Activated T-cell treated with anti-CD3 and anti-CD28 coated beads, Interleukin-2, amount 50 U/mL, for 72 hours (primary cell): ENCODE measurements at places on chromosomes 11 and 22. TPM values are rescaled to one million over a fixed set of nuclear protein-coding genes. Genes with fewer than 3 reads are reported as not detected.
A peak's percentile ranks its signal among the peaks of the same experiment; 100 is the strongest.

GRCh38 chr11:5317292-5317691, 6.8 kb downstream of the OR51B2 start:
- DNase-seq, result no peak

The LMNTD2 gene
- total RNA-seq, result 3.1 TPM

- no peak for DNase-seq
Measured at GRCh38 chr22:19803736-19804267, 43.2 kb downstream of the TBX1 start.

- DNase-seq, result no peak
Measured at GRCh38 chr11:111091321-111091938, 154.1 kb upstream of the POU2AF2 start.

GRCh38 chr11:78427615-78428265, 10.1 kb upstream of the GAB2 start:
- DNase-seq, result no peak

- peak; percentile 69 for DNase-seq
Measured at GRCh38 chr22:44080936-44081861, 57.1 kb downstream of the PARVB start.

The EXPH5 gene
- total RNA-seq, result 4.3 TPM

The CASP5 gene
- not detected for total RNA-seq

DNA sequence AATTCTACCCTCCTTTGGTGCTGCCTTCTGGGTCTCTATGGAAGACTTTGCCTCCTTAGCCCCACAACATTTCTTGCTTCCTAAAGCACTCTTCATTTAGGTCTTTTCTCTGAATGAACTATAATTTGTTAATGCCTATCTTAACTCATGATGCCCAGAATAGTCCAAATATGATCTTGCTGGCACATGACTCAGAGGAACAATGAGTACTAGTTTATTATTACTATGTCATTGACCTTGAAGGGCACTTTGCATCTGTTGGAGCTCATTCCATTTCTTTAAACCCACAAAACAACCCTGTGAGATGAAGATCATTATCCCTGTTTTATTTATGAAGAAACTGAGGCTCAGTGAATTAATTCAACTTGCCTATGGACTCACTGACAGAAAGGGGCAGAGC, 320.2 kb upstream of the PLET1 start:
- DNase-seq, result no peak

- DNase-seq, result no peak
Measured at GRCh38 chr11:47516155-47516554, 36.8 kb downstream of the CELF1 start.

- DNase-seq, result no peak
Measured at GRCh38 chr11:127133061-127133460, 132.5 kb upstream of the KIRREL3 start.

The RRM1 gene
- total RNA-seq, result 189 TPM

DNA sequence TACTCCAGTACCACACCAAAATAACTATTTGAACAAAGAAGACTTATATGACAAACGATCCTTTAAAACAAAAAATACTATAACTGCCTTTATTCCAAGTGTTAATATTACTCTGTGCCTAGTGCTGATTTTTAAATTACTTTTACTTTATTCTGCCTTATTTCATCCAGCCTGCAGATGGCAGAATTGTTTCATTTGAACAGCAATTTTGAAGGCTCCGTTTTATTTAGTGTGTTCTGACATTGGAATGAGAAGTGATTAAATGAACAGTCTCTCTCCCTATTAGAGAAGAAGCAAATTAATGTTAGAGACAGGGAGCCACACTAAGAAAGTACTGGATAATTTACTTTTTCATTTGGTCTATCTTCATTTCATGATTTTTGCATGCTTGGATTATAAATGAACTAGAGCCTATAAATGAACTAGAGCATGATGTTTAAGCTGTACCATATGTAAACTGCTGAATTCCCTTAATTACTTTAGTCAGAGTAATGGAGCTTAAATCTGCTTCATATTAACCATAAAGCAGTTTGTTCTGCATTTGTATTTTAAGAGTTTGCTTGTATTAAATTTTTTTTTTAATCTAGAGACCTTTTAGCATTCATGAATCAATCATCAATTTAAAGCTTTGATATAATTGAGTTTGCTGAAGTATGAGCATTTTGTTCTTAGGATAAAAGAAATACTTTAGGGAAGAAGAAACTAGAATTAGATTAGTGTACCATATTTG, 9.8 kb downstream of the PDHX start:
- DNase-seq, result no peak

DNA sequence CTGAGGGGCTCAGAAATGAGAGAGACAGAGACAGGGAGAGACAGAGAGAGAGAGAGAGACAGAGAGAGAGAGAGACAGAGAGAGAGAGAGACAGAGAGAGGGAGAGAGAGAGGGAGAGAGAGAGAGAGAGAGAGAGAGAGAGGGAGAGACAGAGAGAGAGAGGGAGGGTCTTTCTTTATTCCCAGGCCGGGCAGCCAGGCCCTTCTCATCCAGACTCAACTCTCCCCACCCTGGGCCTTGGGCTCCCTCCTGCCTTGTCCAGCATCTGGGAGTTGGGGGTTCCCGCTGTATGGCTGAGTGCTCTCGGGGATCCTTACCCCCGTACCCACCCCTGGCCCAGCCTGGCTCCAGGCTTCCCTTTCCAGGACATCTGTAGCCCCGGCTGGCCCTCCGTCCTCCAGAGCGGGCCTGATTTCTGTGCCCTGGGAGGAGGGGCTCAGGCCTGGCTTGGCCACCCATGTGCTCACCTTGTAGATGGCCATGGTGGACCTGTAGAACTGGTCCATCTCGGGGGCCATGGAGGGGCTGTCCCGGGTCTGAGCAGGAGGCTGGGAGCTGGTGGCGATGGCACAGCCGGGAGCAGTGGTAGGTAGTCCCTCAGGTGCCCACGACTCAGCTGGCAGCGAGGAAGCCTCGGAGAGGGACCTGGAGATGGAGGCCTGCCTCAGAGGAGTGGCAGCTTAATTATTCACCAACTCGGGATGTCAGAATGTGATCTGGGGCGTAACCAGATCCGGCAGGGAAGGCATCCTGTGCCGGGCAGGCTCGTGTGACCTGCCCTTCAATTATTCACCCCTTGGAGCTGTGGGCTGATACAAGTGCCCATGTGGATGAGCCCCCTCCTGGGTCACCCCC, at the start of gene BAIAP2L2:
BAIAP2L2 (minus strand) TSS at position 677 of the 855 bp plus-strand sequence; CDS start at position 518, 159 bp downstream.
- no peak for DNase-seq

DNA sequence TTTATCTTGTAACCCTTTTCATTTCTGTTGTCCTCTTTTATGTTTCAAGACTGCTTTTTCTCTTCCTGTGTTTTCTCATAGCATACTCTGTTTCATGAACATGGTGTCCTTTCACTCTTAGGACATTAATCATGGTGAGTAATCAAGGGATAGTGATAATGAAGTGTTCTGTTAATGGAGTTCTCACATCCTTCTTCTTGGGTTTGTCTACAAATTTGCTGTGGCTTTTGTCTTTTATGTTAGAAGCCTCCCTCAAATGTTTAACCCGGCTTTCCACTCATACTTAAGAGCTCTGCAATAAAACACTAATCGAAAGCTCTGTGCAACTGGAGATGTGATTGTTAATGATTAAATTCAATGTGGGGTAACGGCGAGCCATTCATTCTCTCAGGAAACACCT, 593.6 kb downstream of the NELL1 start:
- no peak for DNase-seq

The MEI1 gene
- total RNA-seq, result 72.3 TPM

The KMT2A gene
- 124 TPM for total RNA-seq

The FAM168A gene
- total RNA-seq, result 23.5 TPM

- no peak for DNase-seq
Measured at GRCh38 chr11:14232652-14233051, 126.3 kb downstream of the RRAS2 start.

GRCh38 chr11:123381817-123382554, 48.1 kb upstream of the GRAMD1B start:
- DNase-seq, result peak; percentile 74

DNA sequence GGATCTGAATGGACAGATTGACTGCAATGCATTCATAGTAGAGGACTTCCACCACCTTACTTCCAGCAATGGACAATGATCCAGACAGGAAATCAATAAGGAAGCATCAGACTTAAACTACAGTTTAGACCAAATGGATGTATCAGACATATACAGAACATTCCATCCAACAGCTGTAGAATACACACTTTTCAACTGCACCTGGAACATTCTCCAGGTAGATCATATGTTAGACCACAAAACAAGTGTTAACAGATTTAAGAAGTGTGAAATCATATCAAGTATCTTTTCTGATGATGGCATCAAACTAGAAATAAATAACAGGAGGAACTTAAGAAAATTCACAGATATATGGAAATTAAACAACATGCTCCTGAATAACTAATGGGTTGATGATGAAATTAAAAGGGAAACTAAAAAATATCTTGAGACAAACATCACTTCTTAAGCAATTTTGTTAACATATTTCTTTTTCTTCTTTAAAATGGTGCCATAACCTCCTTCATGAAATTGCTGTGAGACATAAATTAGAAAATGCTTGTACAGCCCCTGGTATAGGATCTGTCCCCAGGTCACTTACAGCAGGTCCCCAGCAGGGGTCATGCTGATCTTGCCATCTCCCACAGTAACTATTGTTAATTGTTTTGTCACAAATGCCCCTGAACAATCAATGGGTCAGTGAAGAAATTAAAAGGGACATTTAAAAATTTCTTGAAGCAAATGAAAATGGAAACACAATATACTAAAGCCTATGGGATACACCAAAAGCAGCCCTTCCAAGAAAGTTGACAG, 100.0 kb upstream of the OR4B1 start:
- no peak for DNase-seq

The PCSK7 gene
- total RNA-seq, result 139 TPM

- no peak for DNase-seq
Measured at GRCh38 chr11:69418576-69419296, 62.7 kb upstream of the LINC01488 start.

- DNase-seq, result no peak
Measured at GRCh38 chr22:39130892-39131855, 21.3 kb downstream of the CBX7 start.

- DNase-seq, result no peak
Measured at GRCh38 chr11:65432100-65432650, 9.6 kb downstream of the NEAT1 start.

The PRODH gene
- total RNA-seq, result 1.1 TPM

The BAIAP2L2 gene
- total RNA-seq, result 1.4 TPM

The CHADL gene
- 1.4 TPM for total RNA-seq

The OOSP4A gene
- total RNA-seq, result not detected

The CLDN5 gene
- 0.30 TPM for total RNA-seq

The MUC15 gene
- total RNA-seq, result not detected

- peak; percentile 56 for DNase-seq
Measured at GRCh38 chr11:76629116-76629852, 41.3 kb downstream of the LRRC32 start.

DNA sequence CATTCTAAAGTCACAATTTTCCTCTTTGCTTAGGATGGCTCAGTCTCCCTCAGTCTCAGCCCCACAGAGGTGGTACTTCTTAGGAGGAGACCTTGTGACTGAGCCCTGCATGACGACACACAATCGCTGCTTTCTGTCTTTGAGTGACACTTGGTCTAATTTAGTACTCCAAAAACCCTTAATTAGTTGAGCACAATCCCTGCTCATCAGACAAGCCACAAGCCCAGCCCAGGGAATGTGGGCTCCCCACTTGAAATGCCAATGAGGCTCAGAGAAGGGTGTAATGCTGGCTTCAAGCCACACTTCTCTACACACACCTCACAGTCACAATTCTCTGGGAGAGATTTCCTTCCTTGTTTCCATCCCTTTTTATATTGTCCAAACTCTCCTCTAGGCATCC, 101.8 kb downstream of the FEZ1 start:
- no peak for DNase-seq

DNA sequence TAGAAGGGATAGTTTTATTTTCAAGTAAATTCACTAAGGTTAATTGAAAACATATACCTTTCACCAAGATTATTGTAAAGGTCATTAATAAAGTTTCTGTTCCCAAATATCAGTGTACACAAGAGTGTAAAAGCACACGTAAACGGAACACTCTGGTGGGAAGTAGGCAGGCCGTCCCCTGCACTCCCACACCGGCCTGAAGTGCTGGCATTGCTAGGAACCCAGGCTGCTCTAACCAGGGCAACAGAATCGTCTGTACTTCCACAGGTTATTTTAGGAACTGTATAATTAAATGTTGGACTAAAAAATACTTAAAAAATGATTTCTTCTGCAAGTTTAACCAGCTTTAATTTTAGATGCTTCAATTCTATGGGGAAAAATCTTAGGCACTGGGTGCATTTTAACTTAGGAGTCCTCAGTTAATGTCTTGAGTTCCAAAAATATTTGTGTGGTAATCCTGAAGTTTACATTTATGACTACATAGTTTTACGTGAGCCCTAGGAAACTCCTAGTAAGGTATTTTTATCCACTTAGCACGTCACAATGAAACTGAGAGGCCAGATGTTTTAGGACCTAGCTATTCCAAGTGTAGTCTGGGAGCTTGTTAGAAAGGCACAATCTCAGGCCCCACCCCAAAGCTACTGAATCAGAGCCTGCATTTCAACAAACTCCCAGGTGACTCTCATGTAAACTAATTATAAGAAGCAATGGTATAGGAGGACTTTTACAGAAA, 31.2 kb downstream of the KMT5B start:
- no peak for DNase-seq

- DNase-seq, result no peak
Measured at GRCh38 chr11:34844463-34845112, 71.6 kb downstream of the APIP start.

The CDC45 gene
- 119 TPM for total RNA-seq

The AMBRA1 gene
- total RNA-seq, result 32.2 TPM

GRCh38 chr11:45374653-45375059, 88.5 kb upstream of the SYT13 start:
- DNase-seq, result no peak

GRCh38 chr11:33575311-33575710, 125.3 kb downstream of the C11orf91 start:
- DNase-seq, result no peak

The H19 gene
- not detected for total RNA-seq

DNA sequence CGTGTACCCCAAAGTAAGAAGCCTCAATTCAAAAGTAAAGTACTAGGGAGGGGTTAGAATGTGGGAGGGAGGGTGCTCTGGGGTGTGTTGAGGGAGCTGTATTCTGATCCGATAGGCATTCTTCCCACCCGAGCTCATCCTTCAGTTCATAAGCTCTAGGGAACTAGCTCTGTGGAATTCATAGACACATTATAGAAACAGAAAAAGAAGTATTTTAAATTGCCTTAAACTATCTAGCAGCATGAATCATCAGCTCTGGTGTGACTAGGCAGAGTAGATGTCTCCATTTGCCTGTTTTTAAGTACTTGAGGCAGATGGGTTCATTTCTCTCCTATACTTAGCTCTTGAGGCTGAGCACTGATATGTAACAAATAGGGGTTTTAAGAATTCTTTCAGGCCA, 7.3 kb upstream of the SGSM3 start:
- no peak for DNase-seq

- DNase-seq, result no peak
Measured at GRCh38 chr22:50406416-50407170, 63.5 kb downstream of the PPP6R2 start.

The GLYAT gene
- total RNA-seq, result not detected
